ENCODE measurements at places on chromosomes 12 and 14.

DNA sequence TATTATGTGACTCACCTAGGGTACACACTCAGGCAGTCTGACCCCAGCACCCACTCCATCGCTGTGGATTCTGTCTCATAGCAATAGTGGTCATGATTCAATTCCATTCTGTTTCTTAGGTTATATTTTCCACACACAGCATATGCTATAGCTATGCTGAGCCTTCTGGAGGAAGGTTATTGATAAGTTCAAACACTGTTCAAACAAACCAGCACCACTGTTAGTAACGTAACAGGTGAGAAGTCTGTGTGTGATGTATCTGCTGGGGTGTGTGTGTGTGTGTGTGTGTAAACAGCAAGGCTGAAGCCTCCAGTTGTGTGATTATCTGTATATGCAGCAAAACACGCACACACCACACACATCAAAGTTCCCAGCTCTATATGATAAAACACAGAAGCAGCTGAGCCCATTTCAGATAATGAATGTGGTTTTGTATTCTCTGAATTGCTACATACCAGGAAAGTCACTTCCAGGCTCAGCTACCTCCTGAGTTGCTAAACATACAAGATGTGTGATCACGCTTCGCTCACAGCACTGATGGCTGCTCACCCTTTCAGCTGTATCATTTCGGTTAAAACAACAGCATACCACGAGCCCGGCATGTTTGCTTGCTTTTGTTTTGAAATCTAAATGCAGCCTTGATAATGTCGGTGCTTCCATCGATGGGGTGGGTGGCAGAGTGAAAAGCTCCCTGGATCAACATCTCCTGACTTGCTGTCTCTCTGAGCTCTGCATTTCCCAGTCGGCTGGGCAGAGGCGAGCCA is 6.8 kb upstream of the SYNE3 start:
- DNase-seq: peak; percentile 44

DNA sequence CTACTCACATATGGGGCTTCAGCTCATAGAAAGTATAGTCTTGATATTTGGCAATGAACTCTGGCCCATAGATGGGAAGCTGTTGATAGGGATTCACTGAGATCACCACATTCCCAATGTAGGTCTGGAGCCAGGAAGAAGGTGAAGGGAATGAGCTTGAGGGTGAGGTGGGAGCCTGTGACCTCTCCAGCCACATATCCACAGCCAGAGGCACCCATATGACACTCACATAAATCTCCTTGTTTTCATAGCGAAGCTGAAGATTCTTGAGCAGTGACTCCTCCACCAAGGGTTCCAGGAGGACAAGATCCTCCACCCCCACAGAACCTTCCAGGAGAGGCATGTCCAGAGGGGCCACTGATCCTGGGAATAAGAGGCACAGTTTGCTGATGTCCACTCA is 1.9 kb downstream of the MYO1A start:
- no peak for DNase-seq

DNA sequence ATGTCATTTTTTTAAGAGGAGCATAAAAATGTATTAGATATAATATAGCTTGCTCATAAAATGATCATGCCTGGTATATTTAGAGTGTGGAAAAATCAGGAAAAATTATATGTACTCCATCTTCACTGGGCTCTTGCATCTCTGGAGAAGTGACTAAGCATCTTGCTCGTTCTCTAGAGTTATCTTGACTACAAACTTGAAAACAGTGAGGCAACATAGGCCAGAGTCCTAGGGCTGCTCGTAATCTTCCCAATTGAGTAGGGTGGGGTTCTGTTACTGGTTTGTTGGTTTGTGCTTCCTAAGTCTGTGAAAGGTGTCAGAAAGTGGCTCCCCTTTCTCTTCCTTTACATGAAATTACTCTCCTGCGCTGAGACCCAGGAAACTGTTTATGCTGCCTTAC is 46.2 kb downstream of the AACS start:
- no peak for DNase-seq

GRCh38 chr12:98403385-98403784 is 112.0 kb upstream of the TMPO start:
- DNase-seq: no peak

DNA sequence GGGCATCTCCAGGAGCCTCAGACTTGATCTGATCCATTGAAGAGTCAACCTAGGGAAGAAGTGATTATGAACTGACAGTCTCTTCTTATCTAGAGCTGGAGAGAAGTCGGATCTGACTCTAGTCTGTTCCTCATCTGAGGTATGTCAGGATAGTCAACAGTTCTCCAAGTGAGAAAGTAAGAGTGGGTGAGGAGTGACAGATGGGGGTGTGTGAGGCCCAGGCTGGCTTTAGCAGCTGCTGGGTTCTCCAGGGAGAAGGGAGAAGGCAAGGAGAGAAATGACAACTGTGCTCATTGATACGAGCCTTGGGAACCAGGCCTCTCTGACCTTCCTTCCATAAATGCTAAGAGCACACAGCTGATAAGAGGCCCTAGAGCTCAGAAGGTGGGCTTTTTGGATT is 53.3 kb downstream of the IRAK3 start:
- DNase-seq: peak; percentile 46

DNA sequence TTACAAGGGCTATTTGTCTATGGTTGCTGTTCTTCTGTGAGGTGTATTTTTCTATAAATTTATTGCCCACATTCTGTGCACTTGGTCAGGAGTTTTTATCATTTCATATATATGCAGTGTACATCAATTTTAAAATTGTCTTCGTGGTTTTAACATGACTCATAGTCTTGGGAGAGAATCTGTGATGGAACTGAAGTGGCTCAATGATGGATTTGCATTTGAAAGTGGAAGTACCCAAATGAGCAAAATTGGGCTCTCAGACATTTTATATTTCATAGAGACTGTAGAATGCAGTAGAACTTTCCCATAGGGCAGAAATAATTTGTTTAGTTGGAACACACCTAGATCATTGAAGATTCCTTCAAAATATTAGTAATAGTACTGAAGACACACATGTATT is 1.9 kb upstream of the SCFD1 start:
- peak; percentile 94 for DNase-seq

GRCh38 chr12:104555648-104556047 is 98.9 kb downstream of the CHST11 start:
- no peak for DNase-seq

DNA sequence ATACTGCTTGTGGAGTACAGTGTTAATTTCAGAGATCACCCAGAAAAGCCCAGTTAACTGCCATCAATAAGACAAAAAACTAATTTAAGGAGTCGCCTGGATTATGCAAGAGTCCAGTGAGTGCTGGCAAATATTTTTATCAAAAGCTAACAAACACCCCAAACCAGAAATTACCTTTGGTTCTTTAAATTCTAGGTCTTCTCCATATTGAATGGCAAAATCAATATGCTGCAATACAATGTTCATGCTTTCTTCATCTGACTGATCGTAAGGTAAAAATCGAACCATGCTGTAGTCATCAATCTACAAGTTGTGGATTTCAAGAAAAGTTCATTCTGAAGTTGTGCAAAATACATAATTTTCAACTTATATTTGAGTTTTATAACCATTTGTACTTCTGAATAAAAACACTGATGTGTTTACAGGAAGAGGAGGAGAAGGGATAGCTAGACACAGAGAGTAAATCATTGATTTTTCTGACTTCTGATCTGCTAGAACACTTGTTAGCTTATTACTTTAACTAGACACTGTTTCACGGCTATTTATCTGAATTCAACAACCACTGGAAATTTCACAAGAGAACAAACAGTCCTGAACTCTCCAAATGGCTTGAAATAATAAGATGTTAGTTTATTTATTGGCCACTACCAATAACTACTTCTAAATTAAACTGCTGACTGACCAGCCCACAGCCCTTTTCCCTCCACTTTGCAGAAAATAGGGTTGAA is 3.6 kb upstream of the ARPC3 start:
- no peak for DNase-seq

GRCh38 chr14:90577661-90578282 is 180.9 kb downstream of the CALM1 start:
- DNase-seq: no peak

- no peak for DNase-seq
Measured at GRCh38 chr12:3712209-3712992, 40.5 kb downstream of the CRACR2A start.

DNA sequence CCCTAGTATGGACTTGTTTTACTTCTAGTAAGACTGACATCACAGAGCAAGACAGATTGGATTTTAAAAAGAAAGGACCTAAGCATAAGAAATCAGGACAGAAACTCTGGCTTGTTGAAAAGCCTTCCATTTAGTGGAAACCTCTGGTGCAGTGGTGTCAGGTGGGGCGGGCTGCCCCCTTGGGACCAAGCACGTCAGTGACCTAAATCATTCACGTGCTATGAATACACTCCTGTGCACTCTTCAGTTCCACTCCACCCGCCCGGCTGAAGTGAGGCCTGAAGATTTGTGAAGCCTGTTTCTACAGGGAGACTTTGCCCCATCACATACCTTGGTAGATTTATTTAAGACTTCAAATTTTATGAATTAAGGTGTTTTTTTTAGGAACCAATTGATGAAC is 58.2 kb upstream of the STRN3 start:
- DNase-seq: no peak

- peak; percentile 40 for DNase-seq
Measured at GRCh38 chr12:64006211-64006825, 161.8 kb downstream of the SRGAP1 start.

- no peak for DNase-seq
Measured at GRCh38 chr12:131103669-131104462, 150.2 kb downstream of the ADGRD1 start.

GRCh38 chr12:95620171-95620570 is 68.9 kb upstream of the USP44 start:
- DNase-seq: no peak

DNA sequence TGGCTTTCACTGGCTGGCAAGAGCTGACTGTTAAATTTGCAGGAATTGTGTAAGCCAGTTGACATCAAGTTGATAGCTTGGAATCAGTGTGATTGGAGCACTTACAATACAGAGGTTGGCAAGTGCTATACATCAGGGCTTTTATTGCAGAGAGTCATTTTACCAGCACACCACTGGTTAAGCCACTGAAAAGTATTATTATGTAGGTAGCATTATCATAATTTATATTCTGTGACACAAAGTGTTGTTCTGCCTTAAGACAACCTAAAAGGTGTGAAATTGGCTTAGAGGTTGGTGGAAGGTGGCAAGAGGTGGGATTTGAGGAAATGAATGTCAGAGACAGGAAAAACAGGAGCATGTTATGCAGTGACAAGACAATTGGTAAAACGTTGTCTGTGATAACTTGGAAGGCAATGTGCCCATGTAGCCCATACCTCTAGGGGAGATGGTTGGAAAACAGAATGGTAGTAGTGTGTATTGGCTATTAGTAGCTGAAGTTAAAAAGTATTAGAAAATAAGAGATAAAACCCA is 172.9 kb upstream of the PRICKLE1 start:
- no peak for DNase-seq

GRCh38 chr14:104115131-104115600 is 23.2 kb upstream of the KIF26A start:
- no peak for DNase-seq

GRCh38 chr14:69291396-69291795 is 31.4 kb downstream of the GALNT16 start:
- DNase-seq: no peak

DNA sequence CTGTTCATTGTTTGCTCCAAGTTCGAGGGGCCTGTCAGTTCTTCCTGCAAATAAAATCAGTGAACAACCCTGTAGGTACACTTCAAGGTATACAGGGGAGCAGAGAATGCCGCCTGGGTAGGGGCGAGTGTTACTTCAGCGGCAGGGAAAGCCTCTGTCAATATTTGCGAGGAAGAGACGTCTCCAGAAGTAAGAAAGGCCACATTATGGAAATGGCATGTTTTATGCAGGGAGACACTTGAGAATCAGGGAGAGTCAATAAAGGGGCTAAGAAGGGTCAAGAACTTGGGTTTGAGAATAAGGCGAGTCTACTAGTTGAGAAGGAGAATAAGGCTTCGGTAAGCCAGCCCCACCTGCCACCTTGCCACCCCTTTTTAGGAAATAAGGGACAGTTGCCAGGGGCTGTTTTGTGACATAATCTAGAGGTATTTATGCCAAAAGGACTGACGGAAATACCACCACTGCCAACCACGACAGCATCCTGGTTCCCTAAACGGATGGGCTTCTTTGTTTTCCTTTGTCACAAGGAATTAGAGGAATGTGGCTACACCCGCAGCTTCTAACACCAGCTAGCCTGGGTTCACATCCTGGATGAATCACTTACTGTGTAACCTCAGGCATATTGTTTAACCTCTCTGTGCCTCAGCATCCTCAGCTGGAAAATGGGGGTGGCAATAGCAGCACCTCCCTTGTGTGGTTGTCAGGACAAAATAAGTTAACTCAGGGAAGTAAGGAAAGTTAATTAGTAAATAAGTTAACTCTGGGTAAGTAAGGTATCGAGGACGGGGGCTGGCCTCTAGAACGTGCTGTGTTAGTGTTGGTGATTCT is 67.7 kb downstream of the EID3 start:
- DNase-seq: no peak

DNA sequence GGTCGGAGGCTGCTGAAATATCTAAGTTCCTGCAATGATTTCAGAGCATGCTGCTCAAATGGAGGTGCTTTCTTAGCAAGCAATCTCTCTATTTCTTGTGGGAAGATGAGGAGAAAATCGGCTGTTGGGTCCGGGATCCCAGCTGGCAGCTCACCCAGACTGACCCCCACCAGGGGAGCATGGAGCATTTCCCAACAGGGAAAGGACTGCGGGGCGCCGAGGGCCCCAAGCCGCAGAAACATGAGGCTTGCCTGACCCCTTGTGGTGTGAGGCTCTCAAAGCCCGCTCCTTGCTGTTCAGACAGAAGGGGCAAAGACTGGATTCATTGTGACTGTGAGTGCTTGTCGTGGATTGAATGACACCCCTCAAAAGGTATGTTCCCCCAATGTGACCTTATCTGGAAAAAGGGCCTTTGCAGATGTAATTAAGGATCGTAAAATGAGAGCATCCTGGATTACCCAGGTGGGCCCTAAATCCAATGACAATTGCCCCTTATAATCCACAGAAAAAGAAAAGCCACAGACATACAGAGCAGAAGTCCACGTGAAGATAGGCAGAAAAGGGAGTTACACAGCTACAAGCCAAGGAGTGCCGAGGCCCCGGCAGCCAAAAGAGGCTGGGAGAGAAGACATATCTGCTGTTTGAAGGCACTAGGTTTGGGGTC is 116.3 kb upstream of the VASH1 start:
- DNase-seq: no peak

DNA sequence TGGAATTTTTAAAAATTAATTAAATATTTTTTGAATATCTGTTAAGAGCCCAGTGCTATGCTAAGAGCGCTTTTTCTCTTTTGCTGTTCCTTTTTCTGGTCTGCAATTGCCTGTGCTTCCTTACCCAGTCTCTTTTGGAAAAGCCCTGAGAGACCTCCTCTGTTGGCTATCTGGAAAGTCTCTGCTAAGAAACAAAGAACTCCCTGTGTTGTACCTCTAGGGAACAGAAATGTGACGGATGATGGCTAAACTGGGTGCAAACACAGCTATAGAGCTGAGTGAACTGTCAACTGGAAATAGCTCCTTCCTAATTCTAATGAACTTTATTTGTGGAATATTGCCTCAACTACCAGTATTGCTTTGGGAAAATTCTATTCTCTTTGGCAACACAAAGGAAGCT is 261.6 kb upstream of the NOVA1 start:
- no peak for DNase-seq

GRCh38 chr12:28024231-28024995 is 51.9 kb upstream of the PTHLH start:
- DNase-seq: no peak

Measured in inflammatory macrophage treated with lipopolysaccharide for 4 hours (primary cell).